Bronchial epithelial cell (primary cell): ENCODE measurements at places on chromosomes 1 and 21. TPM values are rescaled to one million over a fixed set of nuclear protein-coding genes. Genes with fewer than 3 reads are reported as not detected.
A peak's percentile ranks its signal among the peaks of the same experiment; 100 is the strongest.

DNA sequence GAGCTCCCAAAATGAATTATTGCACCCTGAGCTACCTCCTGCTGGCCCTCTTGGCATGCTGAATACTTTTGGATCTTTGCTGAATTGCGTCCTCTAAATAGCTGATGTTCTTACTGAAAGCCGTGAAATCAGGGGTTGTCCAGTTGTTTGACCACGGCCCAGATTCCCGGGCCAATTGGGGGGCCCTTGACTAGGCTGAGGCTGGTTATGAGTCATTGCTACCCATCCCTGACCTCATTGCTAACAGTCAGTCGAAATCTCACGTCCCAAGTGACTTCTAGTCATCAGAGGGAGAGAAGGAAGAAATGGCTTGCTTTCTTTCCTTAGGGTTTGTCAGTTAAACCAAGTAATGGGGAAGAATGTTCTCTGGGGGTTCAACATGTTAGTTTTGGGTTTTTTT lies 37.4 kb downstream of the SMYD2 start:
- DNase-seq: no peak

DNA sequence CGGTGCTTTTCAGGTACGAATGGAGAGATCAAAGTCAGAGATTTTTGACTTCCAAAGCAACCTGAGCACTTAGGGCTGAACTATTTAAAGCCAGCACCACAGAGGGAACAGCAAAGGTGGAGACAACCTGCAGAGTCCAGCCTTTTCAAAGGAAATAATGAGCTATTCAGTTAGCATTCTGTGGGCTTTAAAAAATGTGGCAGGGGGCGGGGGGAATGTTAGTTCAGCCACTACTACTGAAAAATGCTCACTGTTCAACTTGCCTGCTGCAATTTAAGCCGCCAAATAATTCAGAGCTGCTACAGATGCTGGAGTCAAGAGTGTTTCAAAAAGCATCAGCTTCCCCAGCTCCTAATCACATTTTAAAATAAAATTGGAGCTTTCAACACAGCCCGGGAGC lies 473.3 kb upstream of the PLXNA2 start:
- no peak for DNase-seq

DNA sequence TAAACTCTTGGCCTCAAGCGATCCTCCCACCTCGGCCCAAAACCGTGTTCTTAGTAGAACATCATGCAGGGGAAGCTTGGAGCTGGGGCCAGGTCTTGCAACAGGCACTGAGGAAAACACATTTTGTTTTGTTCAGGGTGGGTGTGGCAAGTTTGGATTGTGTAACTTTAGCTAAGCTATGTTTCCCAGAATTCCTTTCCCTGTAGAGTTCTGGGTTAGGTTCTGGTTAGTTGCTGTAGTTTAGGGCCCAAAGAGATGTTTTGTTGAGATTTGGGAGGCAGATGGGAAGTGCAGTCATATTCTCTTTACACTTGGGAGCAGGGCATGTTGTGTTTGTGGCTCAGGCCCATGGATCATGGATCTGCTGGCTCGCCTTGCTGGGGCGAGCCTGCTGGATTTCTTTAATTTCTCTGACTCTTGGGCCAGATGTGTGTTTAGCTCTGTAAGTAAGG lies 24.0 kb downstream of the PLA2G5 start:
- DNase-seq: peak; percentile 4

Gene FMO1
- total RNA-seq: not detected in 2 replicates

Gene PDC
- total RNA-seq: not detected in 2 replicates

Gene HSD11B1
- 4.1 and 10.5 TPM in 2 replicates for total RNA-seq

Gene GPR61
- not detected in 2 replicates for total RNA-seq
